ENCODE measurements at places on chromosomes 2 and 18.
A peak's percentile ranks its signal among the peaks of the same experiment; 100 is the strongest.

DNA sequence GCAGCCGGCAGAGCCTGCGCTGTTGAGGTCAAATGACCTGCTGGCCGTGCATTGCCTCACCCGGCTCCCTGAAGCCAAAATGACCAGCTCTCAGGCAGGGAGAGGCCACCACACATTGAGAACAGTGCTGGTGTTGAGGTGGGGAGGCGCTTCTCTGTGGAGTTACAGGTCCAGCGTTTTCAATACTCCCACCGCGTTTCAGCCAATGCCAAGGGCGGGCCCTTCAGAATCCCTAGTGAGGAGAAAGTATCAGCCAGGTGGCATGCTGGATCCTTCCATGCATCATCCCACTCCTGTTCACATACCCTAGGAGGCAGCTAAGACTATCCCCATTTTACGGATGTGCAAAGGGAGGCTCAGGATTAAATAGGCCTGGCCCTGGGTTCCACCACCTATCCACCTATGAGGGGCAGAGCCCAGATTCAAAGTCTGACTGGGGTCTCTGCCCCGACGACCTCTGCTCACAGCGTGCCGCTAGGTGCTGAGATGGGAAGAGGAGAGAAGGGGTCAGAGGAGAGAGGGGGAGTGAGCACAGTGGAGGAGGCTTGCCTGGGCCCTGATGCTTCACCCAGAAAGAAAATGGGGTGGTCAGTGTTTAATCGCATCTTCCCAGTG is 137.6 kb upstream of the ID2 start:
- no peak for DNase-seq

DNA sequence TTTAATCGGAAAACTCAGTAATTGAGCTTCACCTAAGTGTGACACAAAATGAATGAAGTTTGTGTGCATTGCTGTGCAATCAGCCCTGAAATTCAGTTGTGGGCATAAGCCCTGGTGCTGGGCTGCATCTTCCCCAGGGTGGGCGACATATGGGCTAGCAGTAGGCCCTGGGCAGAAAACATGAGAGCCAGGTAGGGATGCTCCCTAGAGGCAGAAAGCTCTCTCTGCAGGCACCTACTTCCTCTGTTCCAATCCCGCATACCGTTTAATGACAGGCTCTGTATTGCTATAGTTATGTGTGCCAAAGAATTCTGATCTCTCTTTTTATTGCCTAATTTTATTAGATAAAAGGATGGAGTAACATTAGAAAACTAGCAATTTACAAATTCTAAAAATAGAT is 456.7 kb downstream of the NRXN1 start:
- DNase-seq = no peak

DNA sequence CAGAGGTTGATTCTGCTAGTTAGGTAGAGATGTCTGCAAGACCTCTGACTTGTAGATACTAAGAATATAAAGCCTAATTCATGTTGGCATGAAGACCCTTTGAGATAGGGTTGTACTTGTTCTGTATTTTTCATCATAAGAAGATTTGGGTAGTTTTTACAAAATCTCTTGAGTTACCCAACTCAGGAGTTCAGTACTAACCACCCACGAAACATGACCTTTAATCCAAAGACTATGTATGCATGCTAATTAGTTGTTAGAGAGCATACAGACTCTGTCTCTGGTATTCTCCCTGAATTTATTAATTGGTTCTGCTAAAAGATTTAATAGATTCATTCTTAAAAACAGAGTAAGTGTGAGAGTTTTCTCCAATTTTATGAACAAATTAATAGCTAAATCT is 16.9 kb downstream of the PECR start:
- DNase-seq = no peak

GRCh38 chr2:207870814-207871213 is 101.1 kb upstream of the FZD5 start:
- DNase-seq = no peak

DNA sequence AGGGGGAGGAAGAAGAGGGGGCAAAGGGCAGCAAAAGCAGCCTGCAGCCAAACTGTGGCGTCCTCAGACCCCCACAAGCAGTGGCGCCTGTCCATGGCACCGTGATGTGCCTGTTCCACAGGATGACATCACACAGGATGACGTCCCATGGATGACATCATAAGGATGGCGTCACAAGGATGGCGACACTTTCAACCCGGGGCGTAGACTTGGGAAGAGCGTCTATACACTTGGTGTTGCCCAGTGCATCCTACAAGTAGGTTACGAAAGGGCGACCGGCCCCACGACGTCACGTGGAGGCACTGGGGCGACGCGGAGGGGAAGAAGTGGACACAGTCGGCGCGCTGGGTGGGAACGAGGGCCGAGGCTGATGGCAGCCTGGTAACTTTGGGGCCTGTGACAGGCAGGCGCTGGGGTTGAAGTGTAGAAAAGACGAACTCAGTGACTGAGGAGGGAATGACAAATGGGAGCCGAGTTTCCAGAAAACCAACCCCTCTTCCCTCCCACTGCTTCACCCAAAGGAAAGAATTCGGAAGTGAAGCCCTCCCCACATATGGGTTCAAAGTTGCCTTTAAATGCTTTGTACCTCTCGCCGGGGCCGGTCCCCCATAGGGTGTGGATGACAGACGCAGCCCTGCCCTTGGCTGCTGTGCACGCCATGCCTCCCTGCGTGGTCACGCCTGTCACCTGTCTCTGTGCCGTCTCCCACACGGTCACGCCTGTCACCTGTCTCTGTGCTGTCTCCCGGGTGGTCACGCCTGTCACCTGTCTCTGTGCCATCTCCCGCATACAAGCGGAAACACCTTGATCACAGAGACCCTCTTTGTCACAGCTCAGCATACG is 13.4 kb upstream of the KCNG2 start:
- no peak for DNase-seq

DNA sequence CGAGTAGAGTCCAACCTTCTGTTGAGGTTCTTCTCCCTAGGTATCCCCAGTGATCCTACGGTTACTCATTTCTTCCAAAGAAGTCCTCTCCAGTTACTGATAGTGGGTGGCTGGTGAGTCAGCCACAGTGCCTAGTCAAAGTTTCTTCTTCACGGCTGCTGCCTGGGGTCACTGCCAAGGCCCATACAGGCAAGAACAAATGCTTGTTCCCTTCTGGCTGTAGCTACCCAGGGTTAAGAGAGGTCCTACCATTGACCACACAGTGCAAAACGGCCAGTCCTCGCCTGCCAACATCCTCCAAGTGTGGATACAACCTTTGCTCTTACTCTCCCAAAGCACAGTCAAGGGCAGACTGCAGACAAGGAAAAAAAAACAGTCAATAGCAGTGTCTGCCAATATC is 2.9 kb upstream of the PTPN4 start:
- DNase-seq = peak; percentile 35

- DNase-seq = no peak
Measured at GRCh38 chr2:234425639-234426603, 71.0 kb downstream of the ARL4C start.

- no peak for DNase-seq
Measured at GRCh38 chr18:8571399-8571798, 37.8 kb upstream of the RAB12 start.

DNA sequence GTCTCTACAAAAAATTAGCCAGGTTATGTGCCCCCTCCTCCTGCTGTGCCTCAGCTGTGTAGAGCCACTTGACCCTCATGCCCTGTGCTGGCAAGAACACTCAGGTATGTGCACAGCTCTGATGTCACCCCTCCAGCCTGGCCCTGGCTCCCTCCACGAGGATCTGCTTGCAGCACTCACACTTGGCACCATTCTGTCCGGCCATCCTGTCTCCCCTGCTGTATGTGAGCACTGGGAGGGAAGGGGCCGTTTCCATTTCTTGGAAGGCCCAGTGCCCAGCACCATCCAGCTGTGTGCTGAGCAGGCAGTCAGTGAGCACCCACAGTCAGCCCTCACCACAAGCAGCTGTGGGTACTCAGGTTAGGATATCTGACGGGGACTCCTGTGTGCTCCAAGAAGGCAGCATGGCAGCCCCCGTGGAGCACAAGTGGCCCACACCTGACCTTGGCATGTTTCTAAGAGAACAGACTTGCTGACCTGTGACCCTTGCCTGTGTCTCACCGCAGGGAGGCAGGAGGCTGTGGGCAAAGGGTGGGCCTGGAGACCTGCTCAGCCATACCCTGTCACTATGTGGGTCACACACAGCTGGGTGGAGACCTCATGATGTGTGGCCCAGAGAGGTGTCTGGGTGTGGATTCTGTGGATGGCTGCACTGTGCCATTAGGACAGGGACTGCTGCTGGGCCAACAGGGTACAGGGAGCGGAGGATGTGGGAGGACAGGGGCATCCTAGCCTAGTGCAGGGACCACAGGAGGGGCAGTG is 31.5 kb downstream of the USP34 start:
- DNase-seq = no peak

- DNase-seq = no peak
Measured at GRCh38 chr2:23751747-23752265, 175.1 kb downstream of the ATAD2B start.

GRCh38 chr2:120470041-120470965 is 124.4 kb downstream of the INHBB start:
- DNase-seq = no peak

- DNase-seq = no peak
Measured at GRCh38 chr2:53600815-53601214, 166.8 kb upstream of the CHAC2 start.

DNA sequence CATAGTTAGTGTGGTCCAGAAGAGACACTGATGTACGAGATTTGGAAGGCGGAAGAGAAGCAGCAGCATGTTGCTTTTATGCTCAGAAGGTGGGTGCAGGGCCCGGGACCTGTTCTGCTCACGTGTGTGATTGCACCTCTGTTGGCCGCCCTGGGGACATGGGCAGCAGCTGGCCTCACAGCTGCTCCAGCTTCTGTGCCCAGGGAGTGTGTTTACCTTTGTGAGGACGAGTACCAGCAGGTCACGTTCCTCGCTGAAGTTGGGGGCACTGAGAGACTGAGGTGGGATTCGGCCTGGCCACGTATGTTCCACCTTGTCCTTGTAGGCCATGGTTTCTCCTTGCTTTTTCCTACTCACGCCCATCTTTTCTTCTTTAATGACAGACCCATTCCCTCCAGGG is 86.3 kb downstream of the PMAIP1 start:
- no peak for DNase-seq

- DNase-seq = no peak
Measured at GRCh38 chr2:8584174-8585066, 97.4 kb upstream of the ID2 start.

DNA sequence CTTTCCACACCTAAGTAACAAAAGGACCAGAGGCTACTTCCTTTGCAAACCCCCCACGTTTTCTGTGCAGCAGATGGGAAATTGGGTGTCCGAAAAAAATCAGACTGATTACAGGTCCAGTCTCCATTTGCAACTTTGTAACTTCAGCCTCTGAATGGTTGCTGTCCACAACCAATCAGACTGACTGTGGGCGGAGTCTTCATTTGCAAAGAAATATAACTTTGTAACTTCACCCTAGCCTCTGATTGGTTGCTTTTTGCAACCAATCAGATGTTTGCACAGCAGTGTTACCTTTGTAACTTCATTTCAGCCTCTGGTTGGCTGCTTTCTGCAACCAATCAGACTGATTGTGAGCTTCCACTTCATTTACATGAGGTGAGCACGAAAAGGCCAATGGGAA is 27.8 kb upstream of the CACNB4 start:
- DNase-seq = no peak

GRCh38 chr18:76370201-76370600 is 124.8 kb downstream of the ZNF516 start:
- DNase-seq = no peak

GRCh38 chr2:234363011-234363487 is 133.8 kb downstream of the ARL4C start:
- DNase-seq = no peak

DNA sequence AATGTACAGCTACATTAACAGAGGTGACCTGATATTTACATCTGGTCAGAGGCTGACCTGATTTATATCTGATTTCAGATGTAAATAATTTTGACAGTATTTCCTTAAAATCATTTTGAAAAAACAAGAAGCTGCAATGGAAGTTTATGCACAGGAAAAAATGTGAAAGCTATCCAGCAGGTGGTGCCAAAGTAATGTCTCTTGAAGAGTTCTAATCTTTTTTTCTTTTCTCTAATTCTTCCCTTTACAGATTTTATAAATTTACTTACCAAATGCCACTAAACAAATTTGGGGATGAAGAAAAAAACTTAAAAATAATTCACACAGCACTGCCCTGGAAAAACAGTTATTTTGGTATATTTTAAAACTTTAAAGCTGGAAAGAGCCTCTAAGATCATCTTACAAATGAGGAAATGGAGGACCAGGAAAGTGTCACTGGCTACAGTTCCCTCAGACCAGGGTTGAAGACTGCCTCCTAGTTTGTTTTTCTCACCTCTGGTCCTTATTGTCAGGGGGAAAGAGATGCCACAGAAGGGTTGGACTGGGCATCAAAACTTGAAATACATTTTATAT is 16.4 kb upstream of the FBLN7 start:
- no peak for DNase-seq

DNA sequence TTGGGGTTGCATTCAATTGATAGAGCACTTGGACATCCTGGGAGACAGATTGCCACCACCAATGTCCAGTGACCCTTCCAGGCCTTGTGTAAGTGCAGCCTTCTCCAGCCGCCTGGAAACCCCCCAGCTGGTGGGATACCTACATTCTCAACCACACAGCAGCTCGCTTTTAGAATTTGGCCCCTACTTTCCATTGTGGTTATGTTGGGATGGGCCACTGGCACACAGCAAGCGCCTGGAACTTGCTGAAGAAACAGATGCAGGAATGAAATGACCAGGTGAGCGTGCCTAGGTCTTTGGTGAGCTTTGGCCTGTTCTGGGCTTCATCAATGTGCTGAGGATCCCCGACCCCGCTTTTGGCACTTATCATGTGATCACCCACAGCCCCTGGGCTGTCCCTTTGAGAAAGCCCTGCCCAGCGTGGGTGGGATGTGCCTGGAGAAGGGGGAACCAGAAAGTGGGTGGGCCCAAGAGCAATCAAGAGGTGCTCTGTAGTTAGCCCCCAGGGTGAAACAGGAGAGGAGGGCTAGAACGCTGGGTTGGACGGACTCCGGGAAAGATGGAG is 16.0 kb upstream of the NTSR2 start:
- DNase-seq = no peak

GRCh38 chr2:128027801-128028667 is at the start of gene SAP130:
TSS of gene SAP130 (minus strand) at chr2:128028059. CDS start at chr2:128026292, 1,767 bp downstream.
- DNase-seq = peak; percentile 96

DNA sequence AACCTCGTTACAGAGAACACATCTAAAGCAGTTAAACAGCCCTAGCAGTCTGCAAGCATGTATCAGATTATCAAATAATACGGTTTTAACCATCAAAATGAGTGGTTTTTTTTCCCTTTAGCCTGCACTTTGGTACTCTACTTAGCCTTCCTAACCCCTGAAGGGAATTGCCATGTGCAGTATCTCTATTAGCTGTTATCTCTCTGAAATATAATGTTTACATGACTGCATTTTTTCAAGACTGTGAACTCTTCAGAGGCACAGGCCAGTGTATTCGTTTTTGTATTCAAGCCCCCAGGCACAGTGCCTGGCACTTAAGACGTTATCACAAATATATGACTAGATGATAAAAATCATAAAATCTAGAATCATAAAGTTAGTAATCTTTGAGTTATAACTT is 509.5 kb downstream of the PARD3B start:
- no peak for DNase-seq

DNA sequence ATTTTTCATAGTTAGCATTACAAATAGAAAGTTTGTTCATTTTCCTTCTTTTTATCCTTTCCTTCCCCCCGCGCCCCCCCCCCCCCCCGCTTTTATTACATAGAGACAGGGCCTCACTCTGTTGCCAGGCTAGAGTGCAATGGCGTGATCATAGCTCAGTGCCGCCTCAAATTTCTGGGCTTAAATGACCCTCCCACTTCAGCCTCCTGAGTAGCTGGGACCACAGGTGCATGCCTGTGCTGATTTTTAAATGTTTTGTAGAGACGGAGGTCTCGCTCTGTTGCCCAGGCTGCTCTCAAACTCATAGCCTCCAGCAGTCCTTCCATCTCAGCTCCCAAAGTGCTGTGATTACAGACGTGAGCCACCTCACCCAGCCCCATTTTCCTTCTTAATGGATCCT is 91.2 kb upstream of the ALPP start:
- no peak for DNase-seq

All from activated T-cell treated with anti-CD3 and anti-CD28 coated beads for 24 hours (primary cell).